Kidney epithelial cell (primary cell): ENCODE measurements at places on chromosomes 2 and 18. TPM values are rescaled to one million over a fixed set of nuclear protein-coding genes. Genes with fewer than 3 reads are reported as not detected.

The MC5R gene
- total RNA-seq: not detected in 2 replicates

The ACMSD gene
- not detected in 2 replicates for total RNA-seq

The PLEKHM3 gene
- total RNA-seq: 6.3 and 11.2 TPM in 2 replicates

The PROKR1 gene
- not detected in 2 replicates for total RNA-seq

The HNRNPLL gene
- total RNA-seq: 29.7 and 39.2 TPM in 2 replicates

The RGPD3 gene
- total RNA-seq: 0.14 and 0.46 TPM in 2 replicates

The KCNE4 gene
- 0.07 and 0.25 TPM in 2 replicates for total RNA-seq

The FRZB gene
- total RNA-seq: 0.17 TPM in 1 of 2 replicates, not detected in the other

The AOX1 gene
- total RNA-seq: 0.68 and 0.88 TPM in 2 replicates

The LRP2 gene
- 0.21 and 1.4 TPM in 2 replicates for total RNA-seq

The ANTXR1 gene
- total RNA-seq: 35.5 TPM in 2 replicates

GRCh38 chr2:203062126-203062525, 47.5 kb downstream of the NBEAL1 start:
- DNase-seq: no peak

DNA sequence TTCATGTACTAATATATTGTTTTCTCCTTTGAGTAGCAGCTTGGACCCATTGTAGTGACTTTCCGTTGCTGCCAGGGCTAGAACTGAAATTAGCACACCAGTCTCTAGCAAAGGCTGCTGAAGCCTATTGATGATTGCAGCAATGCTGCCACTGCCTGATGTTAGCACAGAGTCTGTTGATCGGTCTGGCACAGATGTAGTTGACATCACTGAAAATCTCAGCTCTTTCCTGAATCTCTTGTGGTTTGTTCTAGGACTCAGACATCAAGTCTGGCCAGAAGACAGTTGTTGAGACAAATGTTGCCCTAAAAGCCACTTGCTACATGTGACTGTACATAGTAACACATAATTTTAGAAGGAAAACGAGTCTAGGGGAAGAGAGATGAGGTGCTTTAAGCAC, 47.2 kb downstream of the VAPA start:
- no peak for DNase-seq

DNA sequence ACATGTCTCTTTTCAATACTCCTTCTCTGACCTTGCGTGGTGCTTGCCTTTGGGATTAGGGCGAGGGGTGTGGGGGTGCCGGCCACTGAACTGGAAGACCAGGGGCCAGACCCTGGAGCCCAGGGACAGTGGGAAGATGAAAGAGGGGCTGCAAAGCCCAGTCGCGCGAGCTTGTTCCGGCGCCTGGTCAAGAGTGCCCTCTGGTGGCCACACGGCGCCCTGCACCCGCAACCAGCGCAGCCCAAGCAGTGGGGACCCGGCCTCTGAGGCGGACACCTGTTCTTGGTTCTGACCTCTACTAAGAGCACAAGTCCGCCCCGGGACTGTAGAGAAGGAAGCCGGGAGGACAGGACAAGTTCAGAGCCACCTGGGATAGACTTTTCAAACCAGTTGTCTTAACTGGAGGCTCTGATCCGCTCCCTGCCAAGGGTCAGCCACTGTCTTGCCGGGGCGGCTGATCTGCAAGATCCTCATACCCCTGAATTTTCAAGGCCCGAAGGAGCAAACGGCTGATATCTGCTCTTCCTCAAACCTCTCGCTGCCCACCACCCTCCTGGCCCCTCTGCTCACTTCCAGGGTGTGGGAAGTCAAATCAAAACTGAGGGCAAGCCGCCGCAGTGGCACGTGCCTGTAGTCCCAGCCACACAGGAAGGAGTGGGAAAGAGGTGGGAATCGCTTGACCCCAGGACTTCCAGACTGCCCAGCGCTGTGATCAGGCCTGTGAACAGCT, 14.9 kb upstream of the MSH6 start:
- DNase-seq: no peak

- DNase-seq: no peak
Measured at GRCh38 chr2:215882689-215883088, 130.7 kb downstream of the MREG start.

DNA sequence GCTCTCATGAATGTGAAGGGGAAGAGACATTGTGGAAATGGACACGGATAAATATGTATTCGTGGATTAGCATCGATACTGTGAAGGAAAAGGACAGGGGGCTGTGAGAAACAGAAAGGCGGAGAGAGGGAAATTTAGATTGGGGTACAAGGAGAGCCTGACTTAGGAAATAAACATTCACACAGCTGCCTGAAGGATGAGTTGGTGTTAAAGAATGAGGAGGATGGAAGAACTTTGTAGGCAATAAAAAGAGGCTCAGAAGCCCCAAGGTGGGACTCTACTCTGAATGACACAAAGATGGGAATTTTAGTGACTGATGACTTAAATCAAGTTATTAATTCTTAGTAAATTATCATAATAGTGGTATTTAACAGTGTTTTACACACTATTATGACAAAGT, 10.1 kb downstream of the MYO1B start:
- DNase-seq: no peak

DNA sequence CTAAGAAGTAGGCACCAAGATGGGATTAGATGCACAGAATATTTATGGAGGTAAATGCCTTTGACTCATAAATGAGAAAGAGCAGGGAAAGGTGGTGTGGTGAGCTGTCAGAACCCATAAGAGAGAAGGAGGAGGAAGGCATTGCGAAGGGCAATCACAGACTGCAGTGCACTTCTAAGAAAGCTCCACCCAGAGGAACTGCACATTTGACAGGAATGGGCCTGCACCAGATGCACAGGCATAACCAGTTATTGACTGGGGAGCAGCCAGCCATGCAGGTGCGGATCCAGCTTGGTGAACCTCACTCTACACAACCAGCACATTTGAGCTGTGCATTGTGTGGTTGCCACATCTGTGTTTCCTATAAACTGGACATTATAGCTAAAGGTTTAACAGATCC, 62.2 kb upstream of the L3MBTL4 start:
- DNase-seq: no peak

DNA sequence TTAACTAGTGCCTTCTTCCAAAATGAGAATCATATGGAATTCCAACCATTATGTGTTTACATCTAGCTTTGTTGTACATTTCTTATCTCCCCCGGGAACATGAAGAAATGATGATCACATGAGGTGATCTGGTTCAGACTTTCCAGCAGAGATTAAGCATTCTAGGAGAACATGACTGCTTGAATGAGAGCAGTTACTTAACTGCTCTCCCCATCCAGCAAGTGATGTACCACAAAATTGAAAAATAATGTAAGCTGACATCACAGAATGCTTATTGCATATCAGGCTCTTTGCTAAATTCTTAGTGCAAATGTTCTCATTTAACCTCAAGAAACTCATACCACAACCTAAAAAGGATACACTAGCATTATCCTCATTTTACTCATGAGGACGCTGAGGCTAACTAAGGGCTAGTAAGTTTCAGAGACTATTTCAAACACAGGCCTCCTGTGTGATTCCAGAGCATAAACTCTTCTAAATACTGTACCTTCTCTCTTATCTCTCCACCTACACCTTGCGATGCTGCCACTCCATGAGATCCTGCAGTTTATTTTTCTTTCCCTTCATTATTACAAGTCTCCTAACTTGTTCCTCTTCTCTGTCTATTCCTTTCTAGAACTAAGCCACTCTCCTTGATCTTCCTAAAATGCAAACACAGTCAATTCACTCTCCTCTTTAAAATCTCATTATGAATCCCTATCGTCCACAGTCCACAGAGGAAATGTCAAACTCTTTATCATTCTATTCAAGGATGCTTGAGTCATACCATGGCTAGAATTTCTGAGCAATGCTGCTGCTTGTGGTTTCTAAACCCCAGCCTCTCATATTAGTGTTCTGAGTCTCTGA, 1224.8 kb upstream of the ZEB2 start:
- peak; percentile 58 for DNase-seq

GRCh38 chr2:177123048-177123447, 89.5 kb upstream of the HNRNPA3 start:
- no peak for DNase-seq

DNA sequence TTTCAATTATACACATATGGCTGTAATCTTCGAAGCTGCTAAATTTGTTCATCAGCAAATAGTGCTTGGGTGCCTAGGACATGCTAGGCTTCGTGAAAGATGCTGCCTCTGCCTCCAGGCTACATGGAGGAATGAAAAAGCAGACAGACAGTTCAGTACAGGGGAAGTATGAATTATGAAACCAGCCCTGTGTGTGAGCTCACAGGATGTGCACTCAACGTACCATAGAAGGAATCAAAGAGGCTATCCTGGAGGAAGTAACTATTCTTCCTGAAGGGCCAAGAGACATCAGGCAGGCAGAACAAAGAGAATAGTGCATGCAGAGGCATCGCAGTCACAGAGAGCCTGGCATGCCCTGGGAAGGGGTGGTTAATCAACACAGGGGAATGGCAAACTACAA, 61.4 kb downstream of the DYM start:
- DNase-seq: no peak

DNA sequence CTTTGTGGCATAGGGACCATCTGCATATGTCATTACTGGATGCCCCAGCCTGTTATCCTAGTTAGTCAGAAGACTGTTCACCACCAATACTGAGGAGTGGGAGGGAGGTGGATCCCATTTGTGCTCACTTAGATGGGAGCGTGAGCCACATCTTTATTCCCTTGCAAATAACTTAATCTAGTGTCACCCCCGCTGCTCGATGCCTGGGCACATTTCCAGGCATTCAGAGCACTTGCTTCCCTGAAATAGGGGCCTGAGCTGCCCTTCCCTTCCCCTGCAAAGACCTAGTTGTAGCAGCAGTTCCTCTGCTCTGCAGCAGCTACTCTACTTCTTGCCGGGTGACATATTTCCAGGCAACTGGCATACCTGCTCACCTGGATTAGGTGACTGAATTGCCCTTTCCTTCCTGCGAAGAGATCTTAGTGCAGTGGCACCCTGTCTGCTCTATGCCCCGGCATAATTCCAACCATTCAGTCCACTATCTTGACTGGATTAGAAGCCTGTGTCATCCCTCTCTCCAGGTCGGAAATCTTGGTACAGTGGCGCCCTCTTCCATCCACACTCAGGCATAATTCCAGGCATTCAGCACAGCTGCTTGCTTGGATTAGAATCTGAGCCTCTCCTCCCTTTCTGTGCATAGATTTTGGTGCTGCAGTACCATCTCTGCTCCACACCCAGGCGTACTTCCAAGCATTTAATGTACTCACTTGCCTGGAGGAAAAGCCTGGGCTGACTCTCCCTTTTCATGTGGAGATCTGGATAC, 1389.1 kb upstream of the TMEFF2 start:
- no peak for DNase-seq
